ENCODE measurements at places on chromosomes 1 and 21.

DNA sequence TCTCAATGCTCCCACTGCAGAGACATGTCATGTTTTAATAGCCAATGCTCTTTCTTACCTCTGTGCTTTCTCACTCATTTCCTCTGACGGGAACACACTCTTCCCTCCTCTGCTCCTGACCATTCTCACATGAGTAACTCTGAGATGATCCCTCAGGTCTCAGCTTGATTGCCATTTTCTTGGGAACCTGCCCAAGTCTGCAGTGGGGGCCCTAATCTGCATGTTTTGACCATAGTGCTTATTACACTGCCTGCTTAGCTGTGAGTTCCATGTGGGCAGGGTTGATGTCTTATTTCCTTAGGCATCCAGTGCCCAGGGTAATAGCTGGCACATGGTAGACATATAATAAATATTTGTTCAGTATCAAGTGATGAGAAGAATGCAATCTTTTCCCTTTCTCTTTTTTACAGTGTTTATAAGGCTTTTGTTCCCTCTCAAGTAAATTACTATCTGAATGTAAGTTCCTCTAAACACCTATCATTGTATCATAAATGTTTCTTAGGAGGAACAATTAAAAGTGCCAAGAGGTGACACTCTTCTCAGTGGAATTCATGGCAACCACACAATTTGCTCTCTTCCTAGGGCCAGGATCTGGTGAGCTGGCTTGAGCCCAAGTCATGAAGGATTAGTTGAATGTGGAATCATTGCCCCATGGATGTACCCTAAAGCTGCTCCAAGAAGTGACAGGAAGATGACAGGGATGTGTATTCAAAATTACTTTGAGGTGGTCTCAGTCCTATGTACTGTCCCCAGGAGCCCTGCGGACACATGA, 485.4 kb upstream of the USP24 start:
- DNase-seq, result no peak

DNA sequence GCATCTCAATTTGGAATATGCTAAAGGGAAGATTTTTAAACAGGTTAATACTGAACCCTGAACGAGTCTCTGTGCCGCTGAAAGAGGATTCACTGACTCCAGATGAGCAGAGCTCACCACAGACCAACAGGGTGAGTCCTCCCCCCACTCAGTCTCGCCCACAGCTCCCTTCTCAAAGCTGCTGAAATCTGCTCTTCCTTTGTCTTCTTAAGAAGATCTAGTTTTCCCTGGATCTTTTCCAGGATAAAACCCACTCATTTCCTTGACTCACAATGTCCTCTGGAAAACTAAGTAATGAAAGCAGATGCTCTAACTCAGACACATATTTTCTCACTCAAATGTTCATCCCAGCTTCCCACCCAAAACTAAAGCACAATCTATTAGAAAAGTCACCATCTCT, 447.0 kb upstream of the PKN2 start:
- DNase-seq, result no peak

- no peak for DNase-seq
Measured at GRCh38 chr21:44765231-44766013, 36.2 kb downstream of the UBE2G2 start.

DNA sequence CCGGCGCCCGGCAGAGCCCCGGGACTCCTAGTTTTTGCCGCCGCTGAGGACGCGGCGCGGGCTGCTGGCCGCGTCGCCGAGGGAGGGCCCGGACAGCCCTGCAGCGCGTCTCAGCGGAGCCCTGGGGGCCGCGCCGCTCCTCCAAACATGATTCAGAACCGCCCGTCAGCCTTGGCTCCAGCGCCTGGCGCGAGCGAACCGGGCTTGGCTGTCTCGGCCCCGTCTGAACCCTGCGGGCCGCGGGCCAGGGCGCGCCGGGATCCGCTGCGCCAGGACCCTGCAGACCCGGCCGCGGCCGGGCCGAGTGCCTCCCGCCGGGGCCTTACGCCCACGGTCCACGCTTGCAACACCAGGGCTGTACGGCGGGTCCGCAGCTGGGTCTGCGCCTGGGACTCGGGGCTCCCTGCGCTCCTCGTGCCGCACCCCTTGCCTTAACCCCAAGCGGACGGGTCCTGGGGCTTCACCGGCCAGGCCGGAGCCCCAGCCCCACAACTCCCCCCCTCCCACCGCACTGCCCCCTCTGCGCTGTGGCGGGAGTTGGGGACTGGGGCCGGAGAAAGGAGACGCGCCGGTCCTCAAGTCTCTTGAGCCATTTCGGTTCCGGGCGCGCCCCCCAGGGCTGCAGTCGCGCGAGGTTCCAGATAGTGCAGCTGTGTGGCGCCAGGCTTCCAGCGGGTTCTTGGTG, 48.4 kb upstream of the CD34 start:
- DNase-seq, result no peak

DNA sequence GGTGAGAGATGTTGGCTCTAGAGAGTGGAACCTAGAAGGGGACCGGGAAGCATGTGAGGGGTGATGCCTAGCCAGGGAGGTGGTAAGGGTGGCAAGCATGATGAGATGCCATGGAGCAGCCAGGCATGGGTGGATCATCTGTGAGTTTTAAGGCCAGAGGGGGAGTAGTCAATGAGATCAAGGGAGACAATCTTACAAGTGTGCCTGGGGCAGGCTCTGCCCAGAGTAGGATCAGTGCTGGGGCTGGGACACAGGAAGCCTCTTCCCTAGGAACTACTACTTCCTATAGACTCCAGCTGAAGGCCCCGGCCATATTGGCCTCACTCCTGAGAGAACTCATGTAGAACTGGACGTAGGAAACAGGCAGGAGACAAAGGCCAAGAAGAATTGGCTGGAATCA, 192.4 kb upstream of the CSF3R start:
- DNase-seq, result no peak

DNA sequence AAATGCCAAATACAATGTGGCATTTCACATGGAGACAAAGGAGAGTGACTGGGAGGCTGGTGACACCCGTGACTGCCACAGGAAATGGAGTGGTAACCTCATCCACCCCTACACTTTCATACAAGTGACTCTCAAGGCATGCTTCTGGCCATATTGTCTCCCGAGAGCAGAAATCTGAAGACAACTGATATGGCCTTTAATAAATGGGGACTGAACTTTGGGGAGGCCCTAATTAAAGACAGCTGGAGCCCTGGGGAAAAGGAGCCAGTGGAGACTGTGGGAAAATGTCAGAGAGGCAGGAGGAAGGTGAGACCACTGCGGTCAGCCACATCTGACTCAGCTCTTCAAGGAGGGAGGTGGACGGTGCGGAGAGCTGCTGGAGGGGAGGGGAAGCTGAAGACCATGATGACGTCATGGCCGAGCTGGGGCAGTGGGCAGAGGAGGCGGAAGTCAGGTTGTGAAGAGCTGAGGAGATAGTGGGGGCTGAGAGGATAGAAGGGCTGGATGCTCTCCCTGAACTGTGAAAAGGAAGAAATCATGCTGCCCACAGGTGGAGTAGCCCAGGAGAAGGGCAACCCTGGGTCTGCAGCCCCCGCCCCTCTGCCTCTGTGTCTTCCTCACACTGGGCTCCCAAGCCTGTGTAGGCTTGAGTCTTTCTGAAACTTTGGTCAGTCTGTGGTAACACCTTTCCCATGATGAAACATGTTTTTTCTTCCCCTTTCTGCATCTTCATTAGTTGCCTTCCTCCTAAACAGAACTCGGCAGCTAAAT, 14.0 kb upstream of the NCF2 start:
- no peak for DNase-seq

DNA sequence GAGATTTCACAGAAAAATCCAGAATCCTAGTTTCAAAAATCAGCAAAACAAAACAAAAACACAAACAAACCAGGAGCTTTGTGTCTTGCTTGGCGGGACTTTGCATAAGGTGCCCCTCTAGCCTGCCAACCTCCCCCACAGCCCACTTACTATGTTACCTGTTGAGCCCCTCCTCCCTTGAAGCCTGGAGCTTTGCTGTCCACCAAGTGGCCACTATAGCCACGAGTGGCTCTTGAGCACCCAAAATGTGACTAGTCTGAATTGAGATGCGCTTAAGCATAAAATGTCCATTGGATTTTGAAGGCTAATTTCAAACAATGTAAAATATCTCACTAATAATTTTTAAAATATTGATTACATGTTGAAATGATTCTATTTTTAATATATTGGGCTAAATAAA, 12.2 kb downstream of the TFAP2E start:
- no peak for DNase-seq

DNA sequence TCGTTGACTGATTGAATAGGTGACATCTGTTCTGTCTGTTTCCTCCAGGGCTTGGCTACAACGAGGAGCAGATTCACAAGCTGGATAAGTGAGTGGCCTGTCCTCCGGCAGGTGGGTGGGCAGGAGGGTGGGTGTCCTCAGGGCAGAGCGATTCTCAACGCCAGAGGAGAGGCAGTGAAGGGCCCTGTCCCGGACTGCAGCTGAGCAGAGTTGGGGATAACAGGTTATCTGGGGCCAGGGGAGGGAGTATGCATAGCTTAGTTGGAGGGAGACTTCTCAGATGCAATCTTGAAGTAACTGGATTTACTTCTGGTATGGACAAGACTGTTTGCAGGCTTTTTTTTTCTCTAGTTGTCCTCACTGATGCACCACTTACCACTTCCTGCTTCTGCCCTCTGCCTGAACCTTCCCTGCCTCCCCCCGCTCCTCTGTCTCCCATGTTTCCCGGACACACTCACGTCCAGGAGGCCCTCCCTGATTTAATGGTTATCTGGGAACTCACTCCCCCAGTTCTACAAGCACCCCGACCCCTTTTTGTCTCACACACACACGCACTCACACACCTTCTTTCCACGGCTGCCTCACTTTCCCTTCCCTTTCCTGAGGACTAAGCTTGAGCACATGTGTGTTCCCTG, 16.4 kb upstream of the RASSF5 start:
- no peak for DNase-seq

- no peak for DNase-seq
Measured at GRCh38 chr1:40742363-40743061, 41.1 kb upstream of the KCNQ4 start.

- DNase-seq, result no peak
Measured at GRCh38 chr1:115830963-115831362, 10.0 kb downstream of the NHLH2 start.

GRCh38 chr1:87106867-87107266, 192.4 kb downstream of the HS2ST1 start:
- no peak for DNase-seq

DNA sequence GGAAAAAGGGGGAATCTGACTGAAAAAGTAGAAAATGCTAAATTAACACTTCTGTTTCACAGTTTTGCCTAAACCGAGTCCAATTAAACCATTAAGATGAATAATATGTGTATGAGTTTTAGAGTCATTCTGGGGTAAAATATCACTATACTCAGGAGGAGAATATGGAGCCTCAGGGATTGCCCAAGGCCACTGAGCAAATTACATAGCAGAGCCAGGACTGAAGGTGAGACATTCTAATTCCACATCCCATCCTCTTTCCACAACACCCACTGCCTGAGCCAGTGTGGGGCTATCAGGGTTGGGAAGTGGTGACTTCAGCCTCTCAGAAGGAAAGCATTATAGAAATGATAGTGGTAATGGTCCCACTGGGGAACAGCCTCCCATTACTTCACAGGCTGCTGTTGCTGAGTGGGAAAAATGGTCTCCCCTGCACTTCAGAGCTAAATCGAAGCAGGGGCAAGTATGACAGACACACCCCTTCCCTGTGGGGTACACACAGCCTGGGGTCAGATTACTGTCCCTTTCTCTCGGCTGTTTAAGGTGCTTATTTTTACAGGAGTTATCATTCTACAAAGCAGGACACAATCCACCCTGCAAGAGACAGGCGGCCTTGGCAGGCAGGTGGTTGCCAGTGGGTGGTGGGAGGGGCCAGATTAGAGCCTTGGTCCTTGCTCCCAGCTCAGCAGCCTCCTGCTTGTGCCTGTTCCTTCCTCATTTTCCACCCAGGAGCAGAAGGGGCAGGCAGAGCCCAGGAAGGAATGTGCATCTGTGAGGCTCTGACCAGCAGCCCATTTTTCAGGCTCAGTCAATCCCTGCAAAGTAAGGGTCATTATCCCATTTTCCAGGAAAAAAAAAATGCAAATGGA, 9.5 kb upstream of the BCAR3 start:
- DNase-seq, result no peak

DNA sequence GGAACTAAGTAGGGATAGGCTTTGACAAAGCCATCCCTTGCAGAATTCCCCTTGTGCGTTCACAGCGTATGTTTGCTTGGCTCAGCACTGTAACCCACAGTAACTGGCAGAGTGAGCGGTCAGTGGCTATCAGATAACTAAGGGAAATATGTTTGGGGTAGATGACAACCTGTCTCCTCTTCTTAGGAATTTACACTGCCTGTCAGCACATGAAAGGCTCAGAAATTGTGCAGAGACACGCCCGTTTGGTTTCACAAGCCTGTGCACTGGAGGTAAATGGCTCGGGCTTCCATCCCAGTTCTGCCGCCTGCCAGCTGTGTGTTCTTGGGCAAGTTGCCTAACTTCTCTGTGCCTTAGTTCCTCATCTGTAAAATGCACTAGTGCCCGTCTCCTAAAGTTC, 101.2 kb downstream of the PRDM2 start:
- DNase-seq, result no peak

- no peak for DNase-seq
Measured at GRCh38 chr1:83026745-83027144, 972.2 kb downstream of the TTLL7 start.

- DNase-seq, result no peak
Measured at GRCh38 chr1:228259951-228260350, 52.1 kb downstream of the OBSCN start.

- DNase-seq, result no peak
Measured at GRCh38 chr1:85371021-85371420, 93.9 kb downstream of the DDAH1 start.

- no peak for DNase-seq
Measured at GRCh38 chr1:153939476-153939875, 7.0 kb downstream of the DENND4B start.

DNA sequence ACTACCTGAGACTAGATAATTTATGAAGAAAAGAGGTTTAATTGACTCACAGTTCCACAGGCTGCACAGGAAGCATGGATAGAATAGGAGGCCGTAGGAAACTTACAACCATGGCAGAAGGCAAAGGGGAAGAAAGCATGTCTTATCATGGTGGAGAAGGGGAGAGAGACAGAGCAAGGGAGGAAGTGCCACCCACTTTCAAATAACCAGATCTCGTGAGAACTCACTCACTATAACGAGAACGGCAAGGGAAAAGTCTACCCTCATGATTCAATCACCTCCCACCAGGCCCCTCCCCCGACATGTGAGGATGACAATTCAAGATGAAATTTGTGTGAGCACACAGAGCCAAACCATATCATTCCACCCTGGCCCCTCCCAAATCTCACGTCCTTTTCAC, 4.7 kb upstream of the C21orf91 start:
- no peak for DNase-seq

DNA sequence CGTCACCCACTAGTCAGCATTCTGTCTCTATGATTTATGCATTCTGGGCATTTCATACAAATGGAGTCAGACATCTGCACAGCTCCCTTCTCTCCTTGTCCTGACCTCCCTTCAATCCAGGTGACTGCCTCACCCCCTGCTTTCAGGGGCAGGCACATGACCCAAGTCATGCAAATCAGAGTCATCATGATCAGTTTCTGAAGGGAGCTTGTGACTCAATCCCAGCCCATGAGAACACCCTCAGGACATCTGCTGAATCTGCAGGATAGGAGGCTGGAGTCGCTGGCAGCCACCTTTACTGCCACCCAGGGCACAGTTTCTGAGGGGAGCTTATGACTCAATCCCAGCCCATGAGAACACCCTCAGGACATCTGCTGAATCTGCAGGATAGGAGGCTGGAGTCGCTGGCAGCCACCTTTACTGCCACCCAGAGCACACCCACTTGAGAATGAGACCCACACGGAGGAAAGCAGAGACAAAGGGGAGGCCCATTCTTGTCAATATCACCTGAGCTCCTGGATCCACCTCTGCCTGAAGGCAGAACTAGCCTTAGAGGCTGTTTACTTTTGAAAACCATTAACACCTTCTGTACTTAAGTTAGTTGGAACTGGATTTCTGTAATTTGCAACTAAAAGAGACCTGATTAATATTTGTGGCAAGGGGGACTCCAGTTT, 62.3 kb upstream of the SLC25A33 start:
- no peak for DNase-seq
